Fibroblast of villous mesenchyme (primary cell): ENCODE measurements at places on chromosomes 11 and 22.
A peak's percentile ranks its signal among the peaks of the same experiment; 100 is the strongest.

- no peak for DNase-seq
Observed at GRCh38 chr11:75728992-75729391, 11.4 kb downstream of the MOGAT2 start.

GRCh38 chr11:36500315-36500721 lies 9.8 kb downstream of the TRAF6 start:
- peak; percentile 88 for DNase-seq

DNA sequence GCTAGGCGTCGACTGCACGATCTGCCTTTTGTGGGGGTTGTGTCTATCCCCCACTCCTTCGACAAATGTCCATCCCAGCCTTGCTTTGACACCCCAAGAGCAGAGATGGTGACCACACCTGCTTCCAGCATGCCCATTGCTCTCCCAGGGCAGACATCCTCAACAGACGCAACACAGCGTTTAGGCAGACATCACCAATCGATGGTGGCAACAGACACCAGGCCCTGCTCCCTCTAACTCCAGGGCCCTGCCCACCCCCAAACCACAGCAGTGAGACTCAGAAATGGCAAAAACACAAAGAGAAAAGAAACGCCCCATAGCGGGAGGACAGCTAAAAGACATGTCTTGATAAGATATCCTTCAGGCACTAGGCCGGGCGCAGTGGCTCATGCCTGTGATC lies 150.9 kb downstream of the CRYBB2 start:
- no peak for DNase-seq

DNA sequence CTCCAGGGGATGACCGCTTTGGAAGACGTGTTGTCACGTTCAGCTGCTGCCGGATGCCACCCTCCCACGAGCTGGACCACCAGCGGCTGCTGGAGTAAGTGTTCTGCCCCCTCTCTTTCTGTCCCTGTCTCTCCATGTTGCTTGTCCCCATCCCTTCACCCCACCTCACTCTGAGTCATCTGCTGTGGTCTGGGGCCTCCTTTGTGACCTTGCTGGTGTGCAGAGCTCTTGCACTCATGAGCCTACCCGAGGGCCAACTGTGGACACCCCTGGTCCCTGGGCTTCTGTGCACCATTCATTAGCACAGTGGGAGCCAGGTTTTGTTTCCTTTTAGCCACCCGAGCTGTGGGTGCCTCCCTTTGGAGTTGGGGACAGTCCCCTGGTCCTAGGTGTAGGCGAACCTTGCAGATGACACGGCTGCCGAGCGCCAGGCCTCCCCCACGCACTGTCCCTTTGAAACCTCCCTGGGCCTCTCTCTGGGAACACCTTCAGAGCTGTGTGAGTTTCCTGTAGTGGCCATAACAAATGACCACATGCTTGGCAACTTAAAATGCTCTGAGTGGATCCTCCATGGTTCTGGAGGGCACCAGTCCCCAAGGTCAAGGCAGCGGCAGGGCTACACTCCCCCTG lies 49.8 kb downstream of the ARHGAP8 start:
- DNase-seq: no peak

GRCh38 chr11:57248780-57249383 lies 11.8 kb upstream of the APLNR start:
- DNase-seq: peak; percentile 54

DNA sequence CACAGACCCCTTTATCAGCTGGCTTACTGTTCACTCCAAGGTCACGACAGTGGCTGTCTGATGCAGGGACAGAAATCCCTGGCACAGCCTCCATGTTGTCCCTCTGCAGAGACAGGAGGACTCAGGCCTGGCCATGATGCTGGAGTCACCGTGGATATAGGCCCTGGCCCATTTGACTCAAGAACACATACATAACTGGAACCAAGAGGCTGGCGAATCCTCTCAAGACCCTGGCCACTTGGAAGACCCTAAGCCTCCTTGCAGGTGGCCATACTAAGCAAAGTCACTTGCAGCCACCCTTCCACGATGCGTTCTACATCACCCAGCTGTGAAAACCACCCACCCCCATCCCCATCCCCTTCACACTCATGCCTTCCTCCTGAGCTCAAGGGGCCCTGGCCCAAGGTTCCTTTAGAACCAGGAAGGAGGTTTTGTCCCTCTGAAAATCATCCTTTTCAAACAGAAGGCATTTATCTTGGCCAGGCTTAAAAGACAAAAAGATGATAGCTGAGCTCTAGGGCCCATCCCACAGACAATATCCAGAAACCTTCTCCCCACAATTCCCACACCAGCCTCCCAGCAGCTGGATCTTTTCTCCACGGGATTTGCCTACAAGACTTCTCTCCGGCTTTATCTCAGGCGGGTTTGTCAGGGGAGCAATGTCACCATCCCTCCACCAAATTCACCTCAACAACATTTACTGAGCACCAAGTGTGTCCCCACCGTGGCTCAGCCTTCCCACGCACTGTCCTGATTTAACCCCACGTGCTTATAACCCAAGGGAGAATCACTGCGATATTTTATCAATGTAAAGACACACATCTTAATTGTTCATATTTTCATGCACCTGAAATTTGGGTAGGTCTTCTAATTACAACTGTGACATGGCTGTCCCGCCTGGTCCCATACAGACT lies 123.4 kb upstream of the SERPIND1 start:
- peak; percentile 19 for DNase-seq

GRCh38 chr11:110710628-110711381 lies 1.4 kb downstream of the ARHGAP20 start:
- peak; percentile 42 for DNase-seq

- DNase-seq: no peak
Observed at GRCh38 chr11:69938206-69938605, 119.0 kb upstream of the FGF3 start.

DNA sequence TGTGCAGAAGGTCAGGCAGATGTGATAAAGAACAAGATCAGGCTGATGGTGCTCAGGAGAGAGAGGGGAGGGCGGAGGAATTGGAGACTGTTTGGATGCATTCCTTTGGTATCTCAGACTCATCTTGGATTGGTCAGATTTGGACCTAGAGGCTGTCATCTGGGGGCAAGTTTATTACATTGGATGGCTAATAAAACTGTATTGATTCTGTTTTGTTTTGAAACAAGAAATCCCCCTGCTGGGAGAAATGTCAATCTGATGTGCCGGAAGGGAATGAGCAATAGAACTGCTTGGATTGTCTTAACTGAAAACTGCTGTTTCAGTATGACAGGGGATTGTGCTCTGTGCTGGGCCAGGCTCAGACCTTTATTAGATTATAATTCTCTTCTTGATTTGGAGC lies 25.5 kb upstream of the CCDC90B start:
- DNase-seq: no peak

DNA sequence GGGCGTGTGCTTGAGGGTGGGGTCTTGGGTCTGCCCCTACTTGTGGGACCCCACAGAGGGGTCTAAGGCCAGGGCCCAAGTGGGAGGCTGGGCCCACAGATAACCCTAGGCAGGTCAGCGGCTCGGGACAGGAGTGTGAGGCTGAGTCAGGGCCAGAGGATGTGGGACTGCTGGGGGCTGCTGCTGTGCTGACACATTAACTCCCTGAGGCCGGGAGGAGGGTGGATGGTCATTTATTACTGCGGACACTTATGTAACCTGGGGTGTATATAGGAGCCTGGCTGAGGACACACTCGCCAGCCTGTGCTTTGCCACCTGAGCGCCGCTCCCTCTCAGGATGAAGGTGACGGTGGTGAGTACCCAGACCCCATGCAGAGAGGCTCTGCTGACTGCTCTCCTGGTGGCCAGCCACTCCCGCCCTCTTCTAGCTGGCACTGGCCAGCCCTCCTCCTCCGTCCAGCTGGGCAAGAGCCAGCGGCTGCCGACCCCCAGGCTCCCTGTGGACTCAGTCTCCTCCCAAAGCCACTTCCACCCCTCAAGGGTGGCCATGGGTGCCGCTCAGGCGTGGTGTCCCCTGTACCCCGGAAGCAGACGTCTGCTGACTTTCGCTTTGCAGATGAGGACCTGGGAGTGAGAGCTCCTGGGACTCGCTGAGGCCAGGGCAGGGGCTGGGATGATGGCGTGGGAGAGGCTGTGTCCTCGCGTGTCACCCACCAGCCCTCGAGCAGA lies at the start of gene MIOX:
TSS of gene MIOX (plus strand) at position 299 of the 729 bp plus-strand sequence. CDS start at position 338, 39 bp downstream.
- DNase-seq: no peak

GRCh38 chr11:103167166-103167565 lies 57.9 kb downstream of the DYNC2H1 start:
- no peak for DNase-seq
